Motor neuron (in vitro differentiated cells): ENCODE measurements at places on chromosomes 16 and 17.

- peak; percentile 18 for ATAC-seq
Measured at GRCh38 chr17:29109477-29110371, 66.8 kb downstream of the PIPOX start.

- no peak for ATAC-seq
Measured at GRCh38 chr17:76734080-76734840, 2.9 kb downstream of the SRSF2 start.

- ATAC-seq = peak; percentile 69
Measured at GRCh38 chr16:67115639-67116038, 5.9 kb downstream of the PHAF1 start.

DNA sequence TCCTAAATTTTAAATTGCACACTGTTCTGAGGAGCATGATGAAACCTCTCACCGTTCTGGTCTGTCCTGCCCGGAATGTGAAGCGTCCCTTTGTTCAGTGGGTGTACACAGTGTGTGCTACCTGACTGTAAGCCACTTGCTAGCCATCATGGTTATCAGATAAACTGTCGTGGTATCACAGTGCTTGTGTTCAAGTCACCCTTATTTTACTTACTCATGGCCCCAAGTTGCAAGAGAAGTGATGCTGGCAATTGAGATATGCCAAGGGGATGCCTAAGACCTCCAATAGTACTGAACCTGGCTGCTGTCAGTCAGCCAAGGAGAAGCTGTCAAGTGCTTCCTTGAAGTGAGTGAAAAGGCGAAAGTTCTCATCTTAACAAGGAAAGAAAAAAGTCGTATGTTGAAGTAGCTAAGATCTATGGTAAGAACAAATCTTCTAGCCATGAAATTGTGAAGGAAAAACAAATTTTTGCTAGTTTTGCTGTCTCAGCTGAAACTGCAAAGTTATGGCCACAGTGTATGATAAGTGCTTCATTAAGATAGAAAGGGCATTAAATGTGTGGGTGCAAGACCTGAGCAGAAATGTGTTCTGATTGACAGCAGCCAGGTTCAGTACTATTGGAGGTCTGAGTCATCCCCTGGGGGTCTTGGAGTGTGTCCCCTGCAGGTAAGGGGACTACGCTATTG lies 5.8 kb downstream of the PIK3R6 start:
- no peak for ATAC-seq

DNA sequence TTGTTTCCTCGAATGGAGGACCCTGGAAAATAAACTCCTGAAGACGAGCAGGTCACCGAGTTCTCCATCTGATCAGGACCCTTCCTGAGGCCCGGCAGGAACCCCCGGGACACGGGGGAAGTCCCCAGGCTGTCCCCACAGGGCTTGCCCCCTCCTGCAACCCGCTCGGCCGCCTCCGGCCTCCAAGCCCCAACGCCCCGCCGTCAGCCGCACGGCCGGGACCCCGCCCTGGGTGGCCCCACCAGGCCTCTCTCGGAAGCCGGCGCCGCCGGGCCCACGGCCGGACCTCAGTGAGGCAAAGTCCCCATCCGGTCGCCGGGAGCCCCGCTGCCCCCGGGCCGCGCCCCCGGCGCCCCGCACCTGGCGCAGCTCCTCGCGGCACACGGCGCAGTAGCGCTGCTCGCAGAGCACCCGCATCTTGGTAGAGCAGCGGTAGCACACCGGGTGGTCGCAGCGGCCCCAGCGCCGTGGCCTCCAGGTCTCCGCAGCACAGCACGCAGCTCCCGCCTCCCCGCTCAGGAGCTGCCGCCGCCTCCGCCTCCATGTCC lies 383 bp downstream of the ZNF598 start:
- ATAC-seq = no peak

- ATAC-seq = no peak
Measured at GRCh38 chr16:88601313-88602036, 31.3 kb downstream of the ZC3H18 start.

DNA sequence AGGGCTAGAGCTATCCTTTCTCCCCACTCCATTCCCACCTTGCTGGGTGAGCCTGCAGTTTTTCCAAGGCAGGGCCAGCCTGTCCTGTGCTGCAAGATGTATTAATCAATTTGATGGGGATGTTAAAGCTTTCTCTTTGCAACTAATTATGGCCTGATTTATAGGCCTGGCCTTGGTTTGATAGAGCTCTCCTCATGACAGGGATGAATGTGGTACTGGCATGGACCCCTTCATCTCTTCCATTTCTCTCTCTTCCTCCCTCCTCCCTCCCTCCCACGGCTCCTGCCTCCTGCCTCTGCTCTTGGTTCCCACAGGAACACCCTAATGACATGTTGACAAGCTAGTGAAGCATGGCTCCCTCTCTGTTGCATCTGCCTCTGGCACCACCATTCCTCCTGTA lies 47.2 kb upstream of the SKAP1 start:
- ATAC-seq = peak; percentile 92

DNA sequence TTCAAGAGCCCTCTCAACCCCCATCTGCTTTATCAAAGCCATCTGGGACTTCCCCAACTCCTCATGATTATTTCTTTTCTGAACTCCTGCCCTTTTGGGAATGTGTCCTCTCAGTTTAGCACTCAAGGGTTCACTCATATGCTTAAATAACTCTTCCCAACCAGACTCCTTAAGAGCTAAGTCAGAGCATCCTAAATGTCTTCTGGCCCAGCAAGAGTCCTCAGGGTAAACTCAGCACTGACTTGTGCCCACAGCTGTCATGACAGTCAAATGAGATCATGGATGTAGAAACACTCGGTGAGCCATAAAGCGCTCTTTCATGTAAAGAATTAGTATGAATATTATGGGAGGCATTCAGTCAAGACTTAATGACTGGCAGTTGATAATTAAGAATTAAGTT lies 85.9 kb downstream of the TEX14 start:
- no peak for ATAC-seq

DNA sequence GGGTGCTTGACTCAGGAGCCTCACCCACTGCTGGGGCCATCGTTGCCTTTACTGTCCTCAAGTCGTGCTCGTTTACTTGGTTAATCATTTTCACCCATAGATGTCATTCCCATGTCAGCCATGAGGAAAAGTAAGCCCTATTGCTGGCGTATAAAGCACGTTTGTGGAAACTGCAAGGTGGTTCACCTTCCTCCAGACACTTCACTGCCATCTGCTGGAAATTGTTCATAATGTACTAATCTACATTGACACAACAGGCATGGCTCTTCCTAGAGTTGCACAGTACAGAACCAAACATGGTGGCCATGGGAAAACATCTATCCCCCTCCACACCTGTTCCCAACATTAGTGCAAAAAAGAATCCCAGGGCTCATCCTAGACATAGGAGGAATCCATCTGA lies 116.6 kb downstream of the ZNF18 start:
- peak; percentile 42 for ATAC-seq

DNA sequence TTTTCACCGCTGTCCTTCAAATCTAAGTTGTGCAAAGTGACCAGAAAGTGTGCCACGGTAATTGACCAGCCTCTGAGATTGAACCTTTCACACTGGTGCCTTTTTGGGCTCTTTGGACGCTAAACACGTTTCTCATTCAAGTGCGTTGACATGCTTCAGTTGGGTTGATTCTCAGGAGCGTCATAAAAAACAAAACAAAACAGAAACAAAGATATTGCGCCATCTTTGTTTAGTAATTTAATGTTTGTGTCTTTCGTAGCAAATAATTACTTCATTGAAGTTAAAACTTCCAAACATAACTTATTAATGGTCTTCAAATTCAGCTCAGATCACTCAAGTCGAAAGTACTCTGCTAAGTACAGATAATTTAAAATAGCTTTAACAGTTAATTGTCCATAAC lies 80.2 kb downstream of the OR1D5 start:
- ATAC-seq = no peak

GRCh38 chr17:8359769-8360168 lies 16.7 kb downstream of the KRABD2 start:
- ATAC-seq = peak; percentile 97

DNA sequence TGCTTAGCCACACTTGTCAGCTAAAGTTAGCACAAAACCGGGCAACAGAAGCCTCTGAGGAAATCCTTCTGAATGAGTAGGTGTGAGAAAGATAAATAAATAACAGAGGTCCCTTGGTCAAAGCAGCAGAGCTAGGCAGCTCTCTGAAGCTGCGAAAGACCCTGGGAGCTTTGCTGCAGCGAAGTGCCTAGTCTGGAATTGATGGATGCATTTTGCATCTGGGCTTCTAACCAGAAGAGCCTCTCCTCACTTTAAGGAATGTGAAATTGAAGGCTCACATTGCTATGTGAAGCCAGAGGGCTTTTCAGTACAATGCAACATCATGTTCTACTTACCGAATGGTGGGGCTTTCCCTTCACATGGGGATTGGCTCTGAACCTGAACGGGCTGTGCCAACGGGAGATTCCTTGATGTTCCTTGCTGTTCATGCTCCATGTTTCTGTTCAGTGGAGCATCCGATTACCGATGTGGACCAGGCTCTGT lies 274.6 kb downstream of the HS3ST3B1 start:
- ATAC-seq = peak; percentile 79
